ENCODE measurements at places on chromosomes 12 and 14.

DNA sequence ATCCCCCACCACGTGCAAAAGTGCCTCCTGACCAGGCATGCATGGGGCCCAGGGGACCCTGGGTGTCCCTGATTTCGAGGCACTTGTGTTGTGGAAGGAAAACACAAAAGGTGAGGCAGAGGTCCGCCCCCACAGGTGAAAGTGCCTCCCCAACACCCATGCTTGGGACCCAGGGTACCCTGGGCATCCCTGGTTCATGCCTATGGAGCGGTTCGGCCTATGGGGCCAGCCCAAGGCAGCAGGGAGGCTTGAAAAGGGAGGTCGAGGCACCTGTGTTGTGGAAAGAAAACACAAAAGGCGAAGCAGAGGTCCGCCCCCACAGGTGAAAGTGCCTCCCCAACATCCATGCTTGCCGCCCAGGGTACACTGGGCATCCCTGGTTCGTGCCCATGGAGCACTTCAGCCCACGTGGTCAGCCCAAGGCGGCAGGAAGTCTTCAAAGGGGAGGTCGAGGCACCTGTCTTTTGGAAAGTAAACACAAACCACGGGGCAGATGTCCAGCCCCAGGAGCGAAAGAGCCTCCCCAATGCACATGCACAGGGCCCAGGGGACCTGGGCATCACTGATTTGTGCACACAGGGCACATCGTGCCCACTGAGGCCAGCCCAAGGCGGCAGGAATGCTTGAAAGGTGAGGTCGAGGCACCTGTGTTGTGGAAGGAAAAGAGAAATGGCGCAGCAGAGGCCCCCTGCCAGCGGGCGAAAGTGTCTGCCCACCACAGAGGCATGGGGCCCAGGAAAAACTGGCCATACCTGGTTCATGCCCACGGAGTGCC is 375.5 kb downstream of the ALG10 start:
- peak; percentile 0 for DNase-seq

GRCh38 chr12:109253913-109254544 is 55.1 kb downstream of the FOXN4 start:
- DNase-seq = no peak

- no peak for DNase-seq
Measured at GRCh38 chr12:26880625-26881024, 47.6 kb upstream of the ITPR2 start.

- DNase-seq = no peak
Measured at GRCh38 chr14:78950649-78951048, 780.5 kb downstream of the NRXN3 start.

DNA sequence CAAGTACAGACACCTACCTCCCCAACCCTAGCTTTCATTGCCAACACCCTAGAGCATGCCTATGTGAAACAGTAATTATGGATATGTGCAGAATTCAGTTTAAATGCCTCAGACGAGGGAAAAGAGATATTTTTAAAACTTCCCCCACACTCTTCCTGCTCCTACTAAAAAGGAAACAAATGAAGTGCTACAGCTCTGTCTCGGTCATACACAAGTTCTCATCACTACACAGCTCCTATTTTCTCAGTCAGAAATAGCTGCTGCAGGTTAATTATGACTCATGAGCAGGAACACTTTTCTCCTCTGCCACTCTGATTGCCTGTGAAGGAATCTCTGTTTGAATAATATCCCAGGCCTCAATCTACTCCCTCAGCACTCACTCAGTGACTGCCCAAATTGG is 703.6 kb upstream of the FLRT2 start:
- no peak for DNase-seq

- no peak for DNase-seq
Measured at GRCh38 chr12:39780411-39780912, 160.9 kb upstream of the ABCD2 start.

All from activated CD4-positive, alpha-beta T cell treated with anti-CD3 and anti-CD28 coated beads for 1 hour (primary cell).